Stimulated activated CD4-positive, alpha-beta T cell treated with anti-CD3 and anti-CD28 coated beads, Interleukin-4, amount 100 ng/mL, for 1 hour (primary cell): ENCODE measurements at places on chromosomes 5 and 9.
A peak's percentile ranks its signal among the peaks of the same experiment; 100 is the strongest.

DNA sequence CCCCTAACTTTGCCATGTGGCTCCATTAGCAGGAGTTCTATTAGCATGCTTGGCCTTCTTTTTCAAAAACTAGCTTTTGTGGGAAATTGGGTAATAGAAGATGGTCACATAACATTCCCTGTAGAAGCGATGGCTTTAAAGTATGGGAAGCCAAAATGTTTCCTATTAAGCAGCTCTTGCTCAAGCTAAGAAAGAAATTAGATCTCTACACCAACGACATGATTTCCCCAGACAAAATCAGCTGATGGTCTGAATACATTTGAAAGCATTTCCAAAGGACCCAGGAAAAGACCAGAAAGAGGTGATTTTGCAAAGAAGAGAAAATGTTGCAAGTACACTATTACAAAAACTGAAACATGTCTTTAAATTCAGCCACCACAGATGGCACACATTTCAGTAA is 4.8 kb upstream of the NFIL3 start:
- DNase-seq: no peak

- DNase-seq: no peak
Observed at GRCh38 chr9:27499451-27499850, 24.6 kb upstream of the IFNK start.

DNA sequence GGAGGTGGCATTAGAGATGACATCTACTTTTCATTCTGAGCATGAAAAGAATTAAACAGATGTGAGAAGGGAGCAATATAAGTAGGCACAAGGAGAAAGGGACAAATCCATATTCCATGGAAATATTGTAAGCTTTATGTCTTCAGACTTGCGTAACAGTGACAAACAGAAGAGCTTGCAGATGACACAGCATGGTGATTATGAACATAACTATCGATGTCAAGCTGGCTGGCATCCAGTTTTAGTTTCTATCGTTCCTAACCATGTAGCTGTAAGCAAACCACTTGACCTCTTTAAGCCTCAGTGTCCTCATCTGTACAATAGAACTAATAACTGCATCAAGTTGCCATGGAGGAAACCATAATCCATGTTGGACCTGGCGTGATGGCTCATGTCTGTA is 246.7 kb upstream of the ADRA1B start:
- DNase-seq: no peak

DNA sequence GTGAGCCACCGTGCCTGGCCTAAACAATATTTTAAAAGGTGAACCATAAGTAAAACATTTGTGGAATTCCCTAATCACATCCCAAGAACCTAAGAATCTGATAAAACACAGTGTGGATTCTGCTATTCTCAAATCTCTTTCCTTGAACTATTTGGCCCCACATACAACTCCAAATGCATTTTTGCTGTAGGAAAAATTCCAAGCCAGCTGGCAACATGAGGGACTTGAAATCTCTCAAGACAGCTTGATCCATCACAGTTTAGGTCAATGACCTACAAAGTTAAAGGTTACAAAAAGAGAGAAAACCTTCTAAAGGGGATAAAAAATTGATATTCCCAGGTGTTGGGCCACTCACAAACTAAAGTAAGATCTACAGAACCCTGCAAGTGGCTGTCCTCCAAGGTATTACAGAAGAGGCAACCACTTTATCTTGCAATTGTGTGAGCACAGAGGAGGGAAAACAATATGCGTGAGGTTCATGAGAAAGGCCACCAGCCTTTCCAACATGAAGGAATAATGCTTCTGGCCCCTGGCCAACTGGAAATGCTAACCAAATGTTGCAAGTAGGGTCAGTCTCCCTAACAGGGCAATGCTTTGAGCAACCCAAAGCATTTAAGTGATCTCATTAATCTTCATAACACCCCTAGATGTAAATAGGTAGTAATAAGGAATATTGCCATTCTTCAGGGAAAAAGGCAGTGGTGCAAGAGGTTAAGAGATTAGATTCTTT is 221.4 kb downstream of the SEMA5A start:
- DNase-seq: no peak

DNA sequence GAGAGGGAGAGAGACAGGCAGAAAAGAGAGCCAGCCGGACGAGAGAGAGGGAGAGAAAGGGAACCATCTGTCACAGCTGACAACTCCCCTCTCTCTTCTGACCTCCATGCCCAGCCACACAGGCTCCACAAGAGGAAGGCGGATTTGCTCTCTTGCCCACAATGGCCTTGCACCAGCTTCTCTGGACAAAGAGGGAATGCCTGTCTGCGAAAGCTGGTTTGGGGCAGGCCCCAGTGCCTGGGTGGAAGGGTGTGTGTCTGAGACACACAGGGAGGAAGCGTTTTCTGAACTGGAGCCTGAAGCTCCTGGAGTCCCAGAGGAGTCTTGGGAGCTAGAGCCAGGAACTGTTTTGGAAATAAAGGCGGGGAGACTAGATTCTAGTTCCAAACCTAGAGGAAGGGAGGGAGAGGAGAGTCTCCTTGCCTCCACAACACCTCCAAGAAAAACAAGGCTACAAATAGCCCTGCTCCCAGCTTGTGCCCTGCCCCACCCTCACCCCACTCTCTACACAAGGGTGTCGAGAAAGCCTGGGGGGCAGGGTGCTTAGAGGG is 12.5 kb downstream of the C1QTNF2 start:
- DNase-seq: no peak

- no peak for DNase-seq
Observed at GRCh38 chr5:179368806-179369529, 23.7 kb upstream of the ADAMTS2 start.

DNA sequence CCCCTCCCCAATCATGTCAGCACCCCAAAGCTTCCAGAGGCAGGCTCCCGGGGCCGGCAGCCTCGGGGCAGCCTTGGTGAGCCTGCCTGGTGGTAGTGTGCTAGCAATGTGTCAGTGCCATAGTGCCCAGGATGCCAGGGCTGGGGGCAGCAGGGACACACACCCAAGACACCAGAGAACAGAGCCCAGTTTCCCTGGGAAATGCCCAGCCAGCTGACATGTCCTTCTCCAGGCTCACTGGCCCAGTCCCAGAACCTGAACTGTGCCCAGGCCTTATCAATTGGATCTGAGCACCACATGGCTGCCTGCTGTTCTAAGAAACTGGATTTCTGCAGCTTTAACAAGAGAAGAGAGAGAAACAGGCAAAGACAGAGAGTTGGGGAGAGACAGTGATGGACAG is 74.9 kb upstream of the LRRTM2 start:
- no peak for DNase-seq

GRCh38 chr5:116814626-116815385 is 240.2 kb upstream of the SEMA6A start:
- DNase-seq: no peak

DNA sequence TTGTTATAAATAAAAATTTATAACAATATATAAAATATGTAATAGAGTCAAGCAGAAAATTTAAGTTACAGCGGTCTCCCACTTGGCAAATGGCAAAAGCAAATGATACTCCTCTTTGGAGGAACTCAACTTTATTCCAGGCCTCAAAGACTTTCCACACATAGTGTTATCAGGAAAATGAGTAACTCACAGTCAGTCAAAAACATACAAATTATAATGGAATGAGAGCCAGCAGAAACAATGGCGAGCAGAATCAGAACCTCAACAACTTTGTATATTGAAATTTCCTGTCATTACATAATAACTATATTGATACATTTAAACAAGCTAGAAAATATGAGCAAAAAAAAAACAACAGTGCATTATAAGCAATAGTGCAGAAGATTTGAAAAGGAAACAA is 45.2 kb downstream of the ABLIM3 start:
- no peak for DNase-seq

GRCh38 chr5:147426640-147427327 is 83.1 kb downstream of the DPYSL3 start:
- DNase-seq: no peak

GRCh38 chr9:114021578-114021977 is 56.5 kb downstream of the AMBP start:
- no peak for DNase-seq

GRCh38 chr5:139016186-139016585 is 141.1 kb upstream of the LRRTM2 start:
- no peak for DNase-seq

DNA sequence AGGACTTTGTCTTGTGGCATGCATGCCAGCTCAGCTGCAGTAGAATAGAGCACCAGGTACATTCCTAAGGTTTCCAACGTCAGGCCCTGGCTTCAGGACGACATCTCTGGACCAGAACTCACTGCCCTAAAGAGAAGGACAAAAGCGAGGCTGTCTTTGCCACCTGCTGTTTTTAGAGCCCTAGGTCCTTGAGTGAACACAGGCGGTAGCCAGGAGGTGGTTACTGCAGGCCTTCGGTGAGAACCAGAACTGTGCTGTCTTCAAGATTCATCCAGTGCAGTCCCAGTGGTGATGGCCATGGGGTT is 288.9 kb upstream of the CDH18 start:
- DNase-seq: no peak

GRCh38 chr5:44809956-44810420 is 1.2 kb downstream of the MRPS30 start:
- no peak for DNase-seq

GRCh38 chr5:146662229-146662628 is 146.2 kb upstream of the GPR151 start:
- DNase-seq: no peak

- no peak for DNase-seq
Observed at GRCh38 chr9:82829818-82830217, 233.1 kb downstream of the RASEF start.

- DNase-seq: no peak
Observed at GRCh38 chr9:16121168-16121567, 568.3 kb downstream of the CCDC171 start.

DNA sequence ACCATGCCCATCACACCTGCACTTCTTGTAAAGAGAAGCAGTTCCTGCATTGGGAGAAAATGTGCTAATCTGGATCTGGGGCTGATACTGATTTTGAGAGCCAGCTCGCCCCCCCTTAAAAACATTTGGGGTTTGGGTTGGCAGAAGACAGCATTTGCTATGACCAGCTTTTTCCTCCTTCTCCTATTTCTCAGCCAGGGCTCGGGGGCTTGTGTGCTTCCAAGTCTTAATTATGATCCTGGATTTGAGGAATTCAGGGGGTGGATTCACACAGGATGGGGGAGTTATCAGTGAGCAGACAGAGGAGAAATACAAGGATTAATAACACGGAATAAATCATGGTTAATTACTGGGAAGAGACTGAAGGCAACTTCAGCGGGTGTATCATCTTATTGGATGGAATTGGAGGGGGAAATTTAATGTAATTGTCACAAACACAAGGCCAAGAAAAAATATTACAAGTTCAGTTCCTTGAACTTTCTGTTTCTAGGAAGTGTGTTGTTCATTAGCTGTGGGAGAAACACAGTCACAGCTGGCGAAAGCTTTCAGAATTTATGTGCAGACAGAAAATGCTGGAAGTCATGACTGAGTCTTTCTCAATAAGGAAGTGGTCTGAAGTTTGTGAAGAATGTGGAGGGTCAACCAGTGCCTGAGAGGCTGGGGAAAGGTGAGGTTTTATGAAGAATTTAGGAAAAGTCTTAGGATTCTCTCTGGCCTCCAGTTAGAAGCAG is 15.3 kb downstream of the C9orf152 start:
- no peak for DNase-seq

- DNase-seq: no peak
Observed at GRCh38 chr9:74147906-74148305, 349.2 kb upstream of the RORB start.

DNA sequence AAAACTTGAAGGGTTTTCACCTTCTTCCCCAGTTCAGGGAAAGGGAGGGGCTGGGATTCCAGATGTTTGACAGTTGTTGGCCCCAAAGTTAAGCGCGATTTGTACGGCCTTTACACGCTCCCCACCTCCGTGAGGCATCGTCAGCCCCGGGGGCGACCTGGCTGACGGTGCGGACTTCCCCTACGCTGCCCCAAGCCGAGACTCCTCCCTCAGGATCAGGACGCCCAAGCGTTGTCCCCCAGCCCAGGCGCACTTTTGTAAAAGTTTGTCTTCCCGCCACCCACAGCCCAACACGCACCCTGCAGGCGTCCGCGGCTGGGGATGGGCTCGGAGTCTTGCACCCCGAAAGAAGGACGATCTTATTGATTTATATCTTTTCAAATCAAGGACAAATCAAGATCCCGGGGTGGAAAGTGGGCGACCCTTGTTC is 713 bp downstream of the MOB3B start:
- peak; percentile 49 for DNase-seq

DNA sequence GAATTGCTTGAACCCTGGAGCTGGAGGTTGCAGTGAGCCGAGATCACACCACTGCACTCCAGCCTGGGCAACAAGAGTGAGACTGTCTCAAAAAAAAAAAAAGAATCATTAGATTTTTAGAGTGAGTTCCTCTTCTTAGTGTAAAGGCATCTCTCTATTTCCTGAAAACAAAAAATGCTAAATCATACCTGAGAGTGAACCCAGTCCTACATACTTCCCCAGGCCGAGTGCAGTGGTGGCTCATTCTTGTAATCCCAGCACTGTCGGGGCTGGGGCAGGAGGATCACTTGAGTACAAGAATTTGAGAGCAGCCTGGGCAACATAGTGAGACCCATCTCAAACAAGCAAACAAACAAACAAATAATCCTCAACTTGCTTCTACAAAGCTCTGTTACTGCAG is 38.2 kb upstream of the LPAR1 start:
- DNase-seq: no peak

GRCh38 chr5:37492778-37493555 is 113.8 kb downstream of the WDR70 start:
- no peak for DNase-seq

DNA sequence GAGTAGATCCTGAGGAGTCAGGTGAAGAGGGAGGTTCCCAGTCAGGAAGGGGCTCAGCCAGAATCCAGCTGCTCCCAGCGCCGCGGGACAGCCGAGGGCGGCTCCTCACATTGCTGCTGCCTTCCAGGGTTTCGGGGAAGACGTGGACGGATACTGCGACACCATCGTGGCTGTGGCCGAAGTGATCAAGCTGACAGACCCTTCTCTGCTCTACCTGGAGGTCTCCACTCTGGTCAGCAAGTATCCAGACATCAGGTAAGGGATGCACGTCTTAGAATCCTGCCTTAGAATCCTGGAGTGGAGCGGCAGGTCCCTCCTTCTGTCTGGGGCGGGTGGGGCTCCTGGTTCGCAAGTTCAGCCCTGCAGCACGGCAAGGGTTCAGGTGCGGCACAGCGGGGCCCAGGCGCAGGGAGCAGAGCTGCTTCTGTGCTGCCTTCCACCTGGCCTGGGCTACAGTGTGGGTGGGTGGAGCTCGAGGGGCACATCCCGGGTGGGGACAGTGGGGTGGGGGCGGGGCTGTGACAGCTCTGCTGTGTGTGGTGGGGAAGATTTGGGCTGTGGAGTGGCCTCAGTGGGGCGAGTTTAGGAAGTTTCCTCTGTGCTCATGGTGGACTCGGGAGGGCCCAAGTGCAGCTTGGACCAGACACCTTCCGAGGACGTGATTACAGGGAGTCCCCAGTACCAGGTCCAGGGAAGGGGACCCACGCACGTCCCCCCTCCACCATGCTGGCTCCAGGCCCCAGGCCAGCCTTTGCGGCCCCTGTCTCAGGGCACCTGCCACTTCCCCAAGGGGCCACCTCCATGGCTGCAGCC is 22.8 kb downstream of the EXOC3 start:
- DNase-seq: peak; percentile 2
